Esophagus squamous epithelium (tissue), 5 donors: ENCODE measurements at places on chromosomes 2 and 18.

DNA sequence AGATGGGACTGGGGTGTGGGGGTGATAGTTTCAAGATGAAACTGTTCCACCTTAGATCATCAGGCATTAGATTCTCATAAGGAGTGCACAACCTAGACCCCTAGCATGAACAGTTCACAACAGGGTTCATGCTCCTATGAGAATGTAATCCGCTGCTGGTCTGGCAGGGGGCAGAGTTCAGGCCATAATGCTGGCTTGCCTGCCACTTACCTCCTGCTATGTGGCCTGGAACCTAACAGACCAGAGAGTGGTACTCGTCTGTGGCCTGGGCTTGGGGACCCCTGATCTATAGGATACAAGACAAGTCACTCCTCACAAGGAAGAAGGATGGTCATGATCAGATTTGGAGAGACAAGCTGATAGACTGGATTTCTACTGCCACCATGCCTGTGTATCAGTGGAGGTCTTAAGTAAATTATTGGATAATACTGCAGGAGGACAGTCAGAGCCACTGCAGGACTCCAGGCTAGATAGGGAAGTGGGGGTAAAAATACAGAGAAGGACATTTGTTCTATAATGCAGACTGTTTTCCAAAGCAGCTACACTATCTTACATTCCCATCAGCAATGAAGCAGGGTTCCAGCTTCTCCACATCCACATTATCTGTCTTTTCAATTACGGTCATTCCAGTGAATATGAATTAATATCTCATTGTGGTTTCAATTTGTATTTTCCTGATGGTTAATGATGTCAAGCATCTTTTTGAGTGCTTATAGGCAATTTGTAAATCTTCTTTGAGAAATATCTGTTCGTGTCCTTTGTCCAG is 28.8 kb upstream of the APOB start:
- DNase-seq: no peak

- DNase-seq: no peak
Measured at GRCh38 chr2:29518646-29519337, 402.6 kb downstream of the ALK start.

DNA sequence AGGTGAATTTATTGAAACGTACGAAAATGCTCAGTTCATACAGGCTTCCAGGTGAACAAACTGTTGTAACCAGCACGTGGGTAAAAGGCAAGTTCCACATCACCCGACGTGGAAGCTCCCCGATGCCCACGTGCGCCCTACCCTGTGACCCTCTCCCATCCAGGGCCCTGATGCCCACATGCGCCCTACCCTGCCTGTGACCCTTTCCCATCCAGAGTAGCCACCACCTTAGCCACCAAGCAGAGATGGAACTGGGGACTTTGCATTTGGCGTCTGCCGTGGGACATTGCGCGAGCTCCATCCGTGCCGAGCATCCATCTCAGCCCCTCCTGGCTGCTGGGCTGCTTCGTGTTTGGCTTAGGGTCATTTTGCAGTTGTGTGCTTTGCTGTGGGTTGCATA is 37.5 kb downstream of the ANO7 start:
- no peak for DNase-seq

- no peak for DNase-seq
Measured at GRCh38 chr2:231128541-231128940, 3.7 kb upstream of the HTR2B start.

DNA sequence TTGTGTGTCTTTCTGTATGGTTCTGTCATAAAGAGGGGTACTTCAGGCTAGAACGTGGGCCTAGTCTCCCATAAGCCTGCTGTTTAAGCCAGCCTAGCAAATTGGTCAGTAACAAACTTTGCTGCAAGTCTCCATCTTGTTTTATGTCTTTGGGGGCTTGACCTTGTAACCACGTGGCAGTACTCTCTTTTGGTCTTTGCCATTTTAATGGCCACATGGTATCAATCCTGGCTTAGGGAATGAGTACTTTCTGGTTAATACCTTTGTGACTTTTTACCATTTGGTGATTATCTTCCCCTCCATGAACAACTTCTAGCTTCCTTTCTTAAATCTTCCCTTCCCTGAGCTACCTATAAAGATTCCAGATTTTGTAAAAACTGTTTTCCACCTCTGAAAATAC is 148.3 kb downstream of the GCA start:
- DNase-seq: no peak

GRCh38 chr18:62366992-62367391 is 41.9 kb downstream of the TNFRSF11A start:
- DNase-seq: no peak

GRCh38 chr2:230227216-230227615 is 1.7 kb downstream of the SP140 start:
- DNase-seq: no peak

GRCh38 chr2:11655495-11655894 is 14.5 kb downstream of the NTSR2 start:
- DNase-seq: no peak

DNA sequence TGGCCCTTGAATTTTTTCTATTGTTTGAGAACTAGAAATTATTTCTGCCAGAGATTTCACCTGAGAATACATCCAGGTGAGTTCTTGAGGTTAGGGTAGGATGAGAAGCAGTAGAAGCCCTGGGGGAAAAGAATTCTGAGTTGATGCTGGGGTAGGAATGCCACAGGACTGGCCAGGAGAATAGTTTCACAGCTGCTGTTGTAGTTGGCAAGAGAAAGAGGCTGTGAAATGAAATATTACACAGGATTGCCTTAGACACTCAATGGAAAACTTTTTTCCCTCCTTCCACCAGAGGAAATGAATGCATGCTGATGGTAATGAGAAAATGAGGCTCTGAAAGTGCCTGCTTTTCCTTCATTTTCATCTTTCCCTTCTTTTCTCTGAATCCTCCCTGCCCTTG is 54.6 kb downstream of the PRKCE start:
- DNase-seq: no peak
